ENCODE measurements at places on chromosomes 16 and 17. TPM values are rescaled to one million over a fixed set of nuclear protein-coding genes. Genes with fewer than 3 reads are reported as not detected.

GRCh38 chr17:50916026-50916707 is 50.0 kb upstream of the TOB1 start:
- DNase-seq: no peak

The TPSG1 gene
- 0.85 TPM for polyA plus RNA-seq

GRCh38 chr16:73057291-73058210 is 9.6 kb upstream of the ZFHX3 start:
- DNase-seq: no peak

DNA sequence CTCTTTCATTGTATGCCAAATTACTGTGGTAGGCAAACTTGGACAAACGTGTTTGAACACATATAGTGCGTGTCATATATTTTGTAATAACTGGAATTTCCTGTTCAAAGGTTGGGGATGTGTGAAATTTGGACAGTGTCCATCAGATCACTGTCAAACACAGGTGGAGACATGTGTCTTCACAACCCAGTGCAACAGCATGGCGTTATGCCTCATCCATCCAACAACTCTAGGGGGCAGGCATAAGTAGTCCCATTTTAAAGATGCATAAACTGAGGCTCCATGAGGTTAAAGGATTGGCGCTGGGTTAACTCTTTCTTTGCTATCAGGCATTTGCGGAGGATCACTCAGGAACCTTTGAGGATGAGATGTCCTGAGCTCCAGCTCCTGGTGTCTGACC is 103.7 kb downstream of the RBFOX1 start:
- DNase-seq: no peak

DNA sequence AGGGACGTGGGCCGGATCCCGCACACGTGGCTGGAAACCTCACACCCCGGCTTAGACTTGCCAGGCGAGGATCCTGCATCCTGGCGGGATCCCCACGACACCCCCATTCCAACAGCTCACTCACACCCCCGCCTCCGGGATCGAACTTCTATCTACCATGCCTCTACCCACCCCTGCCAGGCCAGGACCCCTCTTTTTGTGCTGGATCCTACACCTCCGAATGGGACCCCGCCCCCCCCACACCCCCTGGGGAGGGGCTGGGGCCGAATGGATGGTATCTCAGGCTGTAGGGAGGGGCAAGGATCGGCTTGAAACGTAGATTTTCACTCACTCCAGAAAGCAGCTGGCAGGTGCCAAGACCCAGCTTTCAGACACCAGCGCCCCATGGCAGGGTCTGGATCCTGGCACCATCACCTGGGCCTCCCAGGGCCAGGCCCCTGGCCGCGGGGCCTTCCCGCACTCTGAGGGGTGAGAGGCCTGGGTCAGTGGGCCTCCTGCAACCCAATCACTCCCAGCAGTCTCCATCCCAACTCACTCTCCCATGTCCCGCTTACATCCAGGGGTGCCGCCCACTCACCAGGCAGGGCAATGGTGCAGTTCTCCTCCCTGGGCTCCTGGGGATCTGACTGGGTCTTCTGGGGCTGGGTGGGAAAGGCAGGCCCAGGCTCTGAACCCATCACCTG is 6.7 kb downstream of the PRSS36 start:
- DNase-seq: no peak

- DNase-seq: no peak
These were observed 32.0 kb downstream of the HAPSTR1 start for GRCh38 chr16:9123401-9123800.

DNA sequence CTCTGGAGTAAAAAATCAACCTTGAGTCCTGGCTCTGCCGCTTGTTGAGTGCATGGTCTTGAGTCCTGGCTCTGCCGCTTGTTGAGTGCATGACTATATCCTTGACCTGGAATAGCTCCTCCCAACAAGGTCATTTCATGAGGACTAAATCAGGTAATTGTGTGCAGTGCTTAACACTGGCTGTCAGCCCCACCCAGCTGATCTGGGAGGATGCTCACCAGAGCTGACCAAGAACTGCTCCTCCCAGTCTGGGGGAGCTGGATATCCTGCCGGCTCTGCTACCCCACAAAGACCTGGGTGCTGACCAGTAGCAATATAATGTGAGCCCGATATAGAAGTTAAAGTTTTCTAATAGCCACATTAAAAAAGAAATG is 20.7 kb upstream of the LGALS9 start:
- no peak for DNase-seq

- no peak for DNase-seq
These were observed 2.5 kb downstream of the HOXB1 start for GRCh38 chr17:48528153-48528935.

DNA sequence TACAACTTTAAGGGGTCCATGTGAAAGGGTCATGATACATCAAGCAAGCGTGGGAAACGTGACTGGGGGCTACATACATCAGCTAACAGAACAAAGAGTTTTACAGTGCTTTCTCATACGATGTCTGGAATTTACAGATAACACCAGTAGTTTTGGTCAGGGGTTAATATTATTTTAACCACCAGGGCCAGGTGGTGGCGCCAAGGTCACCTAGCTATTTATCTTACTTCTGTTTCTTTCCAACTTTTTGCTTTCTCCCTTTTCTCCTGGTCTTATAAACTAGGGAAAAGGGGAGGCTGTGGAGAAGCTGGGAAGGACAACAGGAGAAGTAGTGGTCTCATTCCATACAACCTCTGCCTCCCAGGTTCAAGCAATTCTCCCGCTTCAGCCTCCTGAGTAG is 37.9 kb downstream of the CLEC3A start:
- no peak for DNase-seq

- DNase-seq: no peak
These were observed 2.5 kb downstream of the RSL1D1 start for GRCh38 chr16:11848842-11849241.

- DNase-seq: no peak
These were observed 18.2 kb downstream of the DDX42 start for GRCh38 chr17:63792055-63792729.

DNA sequence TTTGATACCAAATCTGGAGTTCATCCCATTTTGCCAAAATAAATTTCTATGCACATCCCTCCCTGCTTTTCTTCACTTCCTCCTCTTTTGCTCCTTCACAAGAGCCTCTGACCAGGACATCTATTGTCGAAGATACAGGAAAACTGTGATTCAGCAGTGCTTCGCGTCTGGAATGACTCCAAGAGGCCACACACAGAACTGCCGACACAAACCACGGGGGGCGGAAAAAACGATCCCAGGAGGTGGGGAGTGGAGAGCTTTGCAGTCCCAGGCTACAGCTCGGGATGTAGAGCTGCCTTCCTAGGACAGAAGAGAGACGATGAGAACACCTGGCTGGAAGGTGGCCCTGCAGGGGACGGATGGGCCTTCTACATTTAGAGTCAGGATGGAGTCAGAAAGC is 102.8 kb downstream of the XYLT1 start:
- no peak for DNase-seq

DNA sequence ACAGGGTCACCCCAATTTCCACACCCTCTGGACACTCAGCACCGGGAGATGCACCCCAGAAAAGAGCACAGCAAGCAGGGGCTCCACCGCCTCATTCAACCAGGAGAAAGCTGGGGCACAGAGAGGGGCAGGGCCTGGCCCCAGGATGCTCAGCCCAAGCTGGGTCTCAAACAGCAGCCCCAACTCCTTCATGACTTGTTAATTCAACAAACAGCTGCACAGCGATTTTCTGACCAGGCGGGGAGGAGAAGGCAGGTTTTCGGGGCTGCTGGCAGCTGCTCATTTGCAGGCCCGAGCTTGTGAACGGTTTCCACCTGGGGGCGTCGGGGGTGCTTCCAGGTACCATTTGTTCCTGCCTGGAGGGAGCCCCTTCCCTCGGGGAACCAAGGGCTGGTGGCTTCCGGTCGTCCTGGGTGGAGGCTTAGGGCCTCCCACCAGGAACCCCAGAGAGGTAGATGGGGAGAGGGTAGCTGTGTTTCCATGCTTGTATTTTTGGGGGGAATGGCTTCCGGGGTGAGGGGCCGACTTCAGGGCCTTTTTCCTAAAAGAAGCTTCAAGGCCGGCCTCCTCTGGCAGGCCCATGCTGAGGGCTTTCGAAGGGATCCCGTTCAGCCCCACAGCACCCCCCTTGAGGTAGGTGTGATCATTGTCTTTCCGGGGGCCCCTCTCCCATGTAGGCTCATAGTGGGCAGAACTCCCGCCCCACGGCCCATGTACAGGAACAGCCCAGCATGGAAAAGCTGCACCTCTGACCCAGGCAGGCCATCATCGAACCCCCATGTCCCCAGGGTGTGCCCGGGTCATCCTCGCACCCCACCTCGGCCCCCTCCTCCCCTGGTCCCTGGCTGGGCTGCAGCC is 191.6 kb upstream of the GSE1 start:
- no peak for DNase-seq

GRCh38 chr16:14509055-14509454 is 121.0 kb downstream of the PARN start:
- DNase-seq: no peak

DNA sequence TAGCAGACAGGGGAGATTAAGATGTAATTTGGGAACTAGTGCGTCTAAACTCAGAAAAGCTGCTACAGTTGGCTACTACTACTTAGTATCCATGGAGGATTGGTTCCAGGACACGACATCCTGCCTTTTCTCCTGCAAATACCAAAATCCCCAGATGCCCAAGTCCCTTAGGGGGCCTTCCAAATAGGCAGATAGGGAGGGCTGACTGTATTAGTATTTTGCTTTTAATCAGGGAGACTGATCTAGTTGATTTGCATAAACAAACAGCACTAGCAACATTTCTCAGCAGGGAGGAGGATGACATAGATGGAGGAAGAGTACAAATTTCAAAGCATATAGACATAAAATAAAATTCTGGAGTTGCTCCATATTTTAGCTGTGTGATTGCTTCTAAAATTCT is 621.6 kb upstream of the GOT2 start:
- DNase-seq: no peak
